Activated gamma-delta T cell treated with anti-CD3 and anti-CD28 coated beads, Interleukin-2, amount 50 U/mL, for 16 hours (primary cell): ENCODE measurements at places on chromosomes 7 and 10.

GRCh38 chr10:133324857-133325260 lies 11.8 kb downstream of the CALY start:
- no peak for DNase-seq

- DNase-seq: no peak
Observed at GRCh38 chr10:70283445-70284399, at the start of gene NPFFR1. NPFFR1 (minus strand) TSS chr10:70284004; CDS start chr10:70283676, 328 bp downstream.

DNA sequence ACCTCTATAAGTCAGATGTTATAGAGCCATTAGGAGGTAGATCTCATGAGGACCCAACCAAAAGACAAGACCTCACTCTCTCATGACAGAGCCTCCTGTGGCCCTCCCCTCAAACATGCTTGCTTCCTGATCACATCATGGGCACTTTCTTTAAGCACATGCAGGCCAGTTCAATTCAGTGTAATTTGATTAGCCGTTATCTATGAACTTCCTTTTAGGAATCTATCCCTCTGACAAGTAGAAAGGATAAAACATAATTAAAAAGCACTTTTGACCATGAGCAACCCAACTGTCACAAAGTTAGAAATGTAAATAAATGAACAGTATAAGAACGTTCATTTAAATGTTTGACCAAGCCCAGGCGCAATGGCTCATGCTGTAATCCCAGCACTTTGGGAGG lies 27.7 kb upstream of the TMEM254 start:
- DNase-seq: no peak

DNA sequence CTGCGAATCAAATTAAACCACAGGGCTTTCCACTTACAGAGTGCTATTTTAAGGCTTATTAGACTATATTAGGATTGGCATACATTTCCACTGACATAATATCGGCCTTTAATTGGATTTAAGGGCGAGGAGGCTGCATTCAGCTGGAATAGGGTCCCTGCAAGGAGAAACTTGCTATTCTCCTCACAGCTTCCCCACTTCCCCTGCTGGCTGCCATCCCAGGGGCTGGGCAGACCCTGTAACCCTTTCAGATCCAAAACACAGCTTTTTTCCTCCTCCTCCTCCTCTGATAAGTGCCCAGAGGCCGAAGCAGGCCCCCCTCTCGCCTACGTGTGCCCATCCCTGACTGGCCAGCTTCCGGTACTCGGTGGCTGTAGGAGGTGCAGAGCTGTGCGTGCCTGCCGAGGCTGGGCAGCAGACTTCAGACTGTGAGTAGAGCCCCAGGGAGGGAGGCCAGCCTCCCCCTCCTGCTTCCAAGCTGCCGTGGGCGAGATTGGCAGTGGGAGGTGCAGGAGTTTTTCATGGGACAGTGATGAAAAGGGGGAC lies 224.2 kb downstream of the PLXNA4 start:
- no peak for DNase-seq

- DNase-seq: no peak
Observed at GRCh38 chr7:73997056-73997455, 30.9 kb upstream of the ELN start.

DNA sequence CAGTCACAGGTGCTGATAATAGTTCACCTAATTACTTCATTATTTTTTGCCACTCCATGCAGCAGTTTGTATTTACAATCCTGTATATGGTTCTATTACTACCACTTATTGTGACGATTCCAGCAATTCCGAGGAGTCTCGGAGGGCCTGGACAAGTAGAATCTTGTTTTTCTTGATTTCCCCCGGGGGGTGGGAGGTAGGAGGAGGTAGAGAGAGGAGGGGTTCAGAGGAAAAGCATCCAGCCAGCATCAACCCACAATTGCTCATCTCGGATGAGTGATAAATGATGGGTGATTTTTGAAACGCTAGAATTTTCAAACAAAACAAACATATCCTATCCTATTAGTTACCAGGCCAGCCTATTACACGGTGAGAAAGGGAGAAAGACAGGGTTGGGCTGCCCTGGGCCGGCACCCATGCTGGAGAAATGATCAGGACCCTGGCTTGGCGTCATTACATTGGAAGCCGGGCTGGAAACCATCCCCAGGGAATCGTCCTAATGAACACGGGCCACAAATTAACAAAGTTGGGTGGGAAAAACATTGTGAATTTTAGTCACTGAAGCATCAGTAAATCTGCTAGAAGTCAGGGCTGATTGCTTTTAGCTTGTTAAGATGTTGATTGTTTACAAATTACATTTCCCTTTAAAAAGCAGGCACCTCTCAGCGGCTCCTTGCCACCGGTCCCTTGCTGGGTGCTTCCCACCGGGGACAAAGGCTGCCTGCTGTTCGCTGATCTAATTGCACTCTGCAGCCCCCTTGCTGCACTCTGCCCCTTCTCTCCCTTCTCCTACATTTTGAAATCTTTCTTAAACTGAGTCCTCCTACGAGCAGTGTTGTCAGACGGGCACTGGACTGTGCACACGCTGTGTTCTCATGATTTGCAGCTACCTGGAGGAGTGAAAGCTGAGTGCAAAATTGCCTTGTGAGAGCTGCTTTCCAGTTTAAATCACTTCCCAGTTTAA lies 95.5 kb downstream of the FAM204A start:
- no peak for DNase-seq

DNA sequence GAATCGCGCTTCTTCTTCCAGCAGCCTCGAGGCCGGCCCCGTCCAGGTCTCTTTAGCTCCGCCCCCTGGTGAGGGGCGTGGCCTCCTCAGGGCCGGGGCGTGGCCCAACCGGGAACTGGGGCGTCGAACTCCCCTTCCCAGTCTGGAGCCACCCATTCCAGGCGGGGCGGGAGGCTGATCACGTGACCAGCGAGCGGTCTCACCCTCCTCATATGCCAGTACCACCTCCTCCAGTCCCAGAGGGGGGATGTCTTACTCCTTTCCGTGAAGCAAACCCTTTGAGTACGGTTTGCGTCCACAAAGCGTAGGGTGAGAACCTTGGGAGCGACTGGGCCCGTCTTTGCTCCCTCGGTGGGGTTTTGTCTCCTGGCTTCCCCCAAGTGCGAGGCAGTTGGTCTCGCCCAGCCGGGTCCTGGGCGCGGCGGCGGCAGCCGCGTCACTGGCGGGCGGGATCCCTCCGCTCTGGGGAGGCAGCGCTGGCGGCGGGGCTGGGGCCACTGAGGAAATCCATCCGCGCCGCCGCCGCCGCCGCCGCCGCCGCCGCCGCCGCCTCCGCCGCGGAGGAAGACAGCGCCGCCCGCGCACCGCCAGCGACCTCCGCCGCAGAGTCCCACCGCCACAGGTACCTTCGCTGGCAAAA lies at the start of gene GNB2:
GNB2 (plus strand) TSS at position 439 of the 640 bp plus-strand sequence. CDS start 2,526 bp downstream, outside the sequence.
- peak; percentile 93 for DNase-seq

DNA sequence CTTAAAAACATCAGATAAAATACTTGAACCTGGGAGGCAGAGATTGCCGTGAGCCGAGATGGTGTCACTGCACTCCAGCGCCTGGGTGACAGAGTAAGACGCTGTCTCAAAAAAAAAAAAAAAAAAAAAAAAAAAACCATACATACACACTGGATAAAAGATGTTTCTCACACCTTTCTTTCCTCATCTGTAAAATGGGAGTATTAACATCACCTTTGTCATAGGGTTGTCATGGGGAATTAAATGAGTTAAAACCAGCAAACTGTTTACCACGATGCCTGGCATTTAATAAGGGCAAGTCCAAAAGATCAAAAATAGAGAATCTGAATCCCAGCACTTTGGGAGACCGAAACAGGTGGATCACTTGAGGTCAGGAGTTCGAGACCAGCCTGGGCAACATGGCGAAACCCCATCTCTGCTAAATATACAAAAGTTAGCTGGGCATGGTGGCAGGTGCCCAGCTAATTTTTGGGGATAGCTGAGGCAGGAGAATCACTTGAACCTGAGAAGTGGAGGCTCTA lies 12.9 kb downstream of the LRRC20 start:
- no peak for DNase-seq

GRCh38 chr7:25877802-25878789 lies 273.9 kb upstream of the NFE2L3 start:
- no peak for DNase-seq
